ENCODE measurements at places on chromosomes 13 and 19.

- no peak overlapping the region for H3K4me3 ChIP-seq
- peaks cover 4% of the 10 kb centered on the region for H3K36me3 ChIP-seq
- peak overlapping the region; percentile 65 for H3K27ac ChIP-seq
- DNase-seq, result no peak
- no peaks in the 10 kb centered on the region for H3K27me3 ChIP-seq
These were observed 2.0 kb upstream of the GPR18 start for GRCh38 chr13:99260216-99260615.

- no peaks in the 10 kb centered on the region for H3K4me1 ChIP-seq
- no peaks in the 10 kb centered on the region for H3K36me3 ChIP-seq
- DNase-seq, result no peak
- no peak overlapping the region for H3K27ac ChIP-seq
These were observed 69.1 kb upstream of the FLT1 start for GRCh38 chr13:28564030-28564429.

- H3K36me3 ChIP-seq, result no peaks in the 10 kb centered on the region
- no peak for DNase-seq
- H3K27ac ChIP-seq, result no peak overlapping the region
- H3K4me3 ChIP-seq, result no peak overlapping the region
These were observed 242.6 kb upstream of the EDNRB start for GRCh38 chr13:78161266-78161665.

- H3K27ac ChIP-seq, result no peak overlapping the region
- no peak overlapping the region for H3K4me3 ChIP-seq
- no peaks in the 10 kb centered on the region for H3K4me1 ChIP-seq
- no peaks in the 10 kb centered on the region for H3K36me3 ChIP-seq
These were observed 52.5 kb upstream of the GTF3A start for GRCh38 chr13:27371932-27372331.

DNA sequence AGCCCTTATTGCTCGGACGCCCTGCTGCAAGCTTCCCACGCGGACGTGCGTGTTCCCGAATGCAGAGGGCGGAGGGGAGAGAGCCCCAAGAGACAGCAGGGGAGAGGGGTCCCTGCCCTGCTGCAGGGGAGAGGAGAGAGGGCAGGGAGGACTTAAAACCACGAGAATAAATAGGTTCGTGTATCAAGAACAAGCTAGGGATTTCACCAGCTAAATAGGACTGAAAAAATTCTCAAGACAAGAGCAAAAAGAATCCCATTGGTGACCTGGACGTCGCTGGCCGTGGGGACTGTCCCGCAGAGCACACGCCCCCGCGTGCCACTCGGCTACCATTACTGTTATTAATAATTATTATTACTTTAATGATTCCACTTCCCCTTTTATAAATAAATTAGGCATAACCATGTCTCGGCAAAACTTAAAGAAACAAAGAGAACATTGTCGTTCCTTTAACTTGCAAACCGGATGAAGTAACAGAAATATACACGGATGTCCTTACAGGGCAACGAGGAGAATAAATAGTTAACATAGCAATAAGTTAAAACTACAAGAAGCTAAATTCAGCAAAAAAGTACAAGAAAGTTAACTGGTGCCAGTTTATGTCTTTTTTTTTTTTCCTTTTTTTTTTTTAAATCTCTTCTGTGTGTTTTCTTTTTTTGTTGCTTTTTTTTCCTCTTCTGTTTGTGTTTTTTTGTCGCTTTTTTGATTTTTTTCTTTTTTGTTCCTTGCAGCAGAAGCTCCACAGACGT lies 16.6 kb downstream of the PRKCSH start:
- H3K36me3 ChIP-seq, result peaks cover 24% of the 10 kb centered on the region
- no peak overlapping the region for H3K4me3 ChIP-seq
- no peak for DNase-seq
- H3K4me1 ChIP-seq, result no peaks in the 10 kb centered on the region
- H3K27me3 ChIP-seq, result no peaks in the 10 kb centered on the region
- H3K27ac ChIP-seq, result no peak overlapping the region
